Occipital lobe (tissue), 3 donors: ENCODE measurements at places on chromosomes 2 and 18. TPM values are rescaled to one million over a fixed set of nuclear protein-coding genes. Genes with fewer than 3 reads are reported as not detected.

DIPK1C gene
- total RNA-seq = 12.3 TPM

IL1A gene
- not detected for total RNA-seq

KCNIP3 gene
- total RNA-seq = 6.9 TPM

PSME4 gene
- total RNA-seq = 42.1 TPM

IL18RAP gene
- total RNA-seq = 0.16 TPM

CNRIP1 gene
- total RNA-seq = 74.2 TPM

C2orf66 gene
- total RNA-seq = 0.16 TPM

IL1RL2 gene
- 0.47 TPM for total RNA-seq

ACMSD gene
- not detected for total RNA-seq

TNFAIP6 gene
- total RNA-seq = 0.31 TPM

LYG2 gene
- not detected for total RNA-seq

CCDC68 gene
- total RNA-seq = 0.62 TPM

SLC16A14 gene
- total RNA-seq = 66.8 TPM

KCNE4 gene
- total RNA-seq = 3.7 TPM

RUFY4 gene
- total RNA-seq = 0.78 TPM

LONRF2 gene
- total RNA-seq = 58.3 TPM

SIX2 gene
- 0.16 TPM for total RNA-seq

MYO5B gene
- total RNA-seq = 30.7 TPM

IL1RN gene
- total RNA-seq = not detected

FZD7 gene
- 7.0 TPM for total RNA-seq

TMEM169 gene
- total RNA-seq = 21.7 TPM

SLC40A1 gene
- 43.0 TPM for total RNA-seq

SERPINB11 gene
- not detected for total RNA-seq

SNED1 gene
- total RNA-seq = 3.3 TPM

SERPINB13 gene
- not detected for total RNA-seq

ATP8B1 gene
- 2.5 TPM for total RNA-seq

ZEB2 gene
- 430 TPM for total RNA-seq

ZNF521 gene
- 8.4 TPM for total RNA-seq

DSG1 gene
- total RNA-seq = 0.16 TPM

CASP10 gene
- 2.0 TPM for total RNA-seq

SLC30A3 gene
- 0.47 TPM for total RNA-seq

ZNF407 gene
- total RNA-seq = 31.4 TPM

CCDC93 gene
- 46.6 TPM for total RNA-seq

NMUR1 gene
- not detected for total RNA-seq

USP37 gene
- total RNA-seq = 38.7 TPM

GNAL gene
- 49.8 TPM for total RNA-seq

HRH4 gene
- total RNA-seq = not detected

VWC2L gene
- 20.9 TPM for total RNA-seq

WDR12 gene
- total RNA-seq = 23.7 TPM

STPG4 gene
- 0.78 TPM for total RNA-seq
